ENCODE measurements at places on chromosomes 11 and 22.

DNA sequence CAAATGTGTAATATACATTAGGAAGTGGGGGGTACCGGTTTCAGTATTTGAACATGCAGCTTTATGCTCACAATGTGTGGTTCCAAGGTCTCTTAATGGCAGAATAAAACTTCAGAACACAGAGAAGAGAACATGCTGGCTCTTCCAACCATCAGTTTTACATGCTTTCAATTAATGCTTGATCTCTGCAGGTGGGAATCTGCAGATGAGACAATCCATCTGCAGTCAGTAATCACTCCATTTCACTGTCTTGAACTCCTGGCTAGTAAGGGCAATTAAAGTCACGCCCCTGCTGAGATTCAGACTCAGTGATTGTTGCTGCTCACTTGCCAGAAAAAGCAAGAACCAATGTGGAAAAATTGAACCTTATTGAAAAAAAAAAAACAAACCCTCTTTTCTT, 945.7 kb downstream of the DLG2 start:
- no peak for DNase-seq

DNA sequence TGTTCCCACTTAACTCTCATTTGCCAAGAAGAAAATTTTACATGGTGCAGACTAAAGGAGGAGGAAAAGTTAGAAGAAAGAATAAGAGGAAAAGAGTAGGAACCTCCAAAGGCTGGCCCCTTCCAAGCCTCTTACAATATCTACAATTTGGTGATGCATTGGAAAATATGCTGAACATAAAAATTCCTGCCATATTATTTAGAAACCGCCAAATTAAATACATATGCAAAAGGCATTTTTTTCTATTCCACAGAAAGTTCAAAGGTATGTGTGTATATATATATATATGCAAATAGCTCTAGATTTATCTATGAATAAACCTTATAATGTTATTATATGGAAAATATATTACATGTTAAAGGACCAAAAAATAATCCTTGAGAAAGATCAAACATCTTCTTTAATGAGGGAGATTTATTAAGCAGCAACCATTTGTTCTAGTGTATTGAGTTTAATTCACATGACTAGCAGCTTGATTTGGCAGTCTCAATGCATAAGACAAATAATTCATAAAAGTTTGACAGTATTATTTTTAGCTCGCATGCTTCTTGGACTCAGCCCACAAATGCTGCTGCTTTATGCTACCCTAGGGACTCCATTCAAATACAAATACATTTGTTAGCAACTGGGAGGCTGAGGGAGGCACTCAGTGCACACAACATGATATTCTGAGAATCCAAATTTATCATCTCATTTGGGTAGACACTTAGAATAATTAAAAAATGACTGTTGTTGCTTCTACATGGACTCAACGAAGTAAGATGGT, 184.9 kb downstream of the SBF2 start:
- peak; percentile 62 for DNase-seq

- no peak for DNase-seq
These were observed 69.2 kb downstream of the TSPAN18 start for GRCh38 chr11:44795803-44796535.

GRCh38 chr11:129375751-129376657, at the start of gene BARX2:
BARX2 (plus strand) TSS chr11:129375848; CDS start chr11:129376036, 188 bp downstream.
- peak; percentile 77 for DNase-seq

DNA sequence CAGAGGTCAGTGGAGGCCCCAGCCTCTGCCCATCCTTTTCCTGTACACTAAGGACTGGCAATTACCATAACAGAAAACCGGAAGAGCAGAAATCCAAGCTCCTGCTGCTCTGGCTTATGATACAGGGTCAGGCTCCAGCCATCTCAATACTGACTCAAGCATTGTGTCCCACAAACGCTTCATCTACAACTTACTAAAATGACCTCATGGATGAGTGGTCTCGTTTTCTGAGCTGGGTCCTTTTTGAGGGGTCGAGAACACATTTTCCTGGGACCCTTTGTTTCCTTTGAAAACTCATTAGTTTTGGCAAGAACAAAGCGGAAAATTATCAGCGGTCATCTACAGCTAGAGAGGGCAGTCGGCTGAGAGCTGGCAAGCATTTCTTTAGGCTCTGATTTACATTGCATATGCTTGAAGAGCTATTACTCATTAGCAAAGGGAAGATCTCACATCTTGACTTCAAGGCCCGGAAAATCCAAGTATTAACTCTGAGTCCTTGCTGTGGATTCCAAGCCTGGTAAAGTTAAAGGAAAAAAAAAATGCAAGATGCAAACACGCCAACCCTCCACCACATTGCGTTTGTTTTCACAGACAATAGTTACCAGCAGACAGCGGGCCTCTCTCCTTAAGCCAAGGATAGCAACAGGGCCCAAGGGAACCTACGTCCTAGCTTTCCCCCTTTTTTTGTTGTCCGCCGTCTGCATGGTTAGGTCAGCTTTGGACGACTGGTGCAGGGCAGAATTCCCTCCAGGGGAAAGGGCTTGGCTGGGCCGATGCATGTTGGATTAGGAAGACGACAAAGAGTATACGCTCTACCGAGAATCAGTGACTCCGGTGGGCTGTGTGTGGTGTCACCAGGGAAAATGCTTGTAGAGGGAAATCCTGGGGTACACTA, 1.8 kb downstream of the TESMIN start:
- DNase-seq = no peak

DNA sequence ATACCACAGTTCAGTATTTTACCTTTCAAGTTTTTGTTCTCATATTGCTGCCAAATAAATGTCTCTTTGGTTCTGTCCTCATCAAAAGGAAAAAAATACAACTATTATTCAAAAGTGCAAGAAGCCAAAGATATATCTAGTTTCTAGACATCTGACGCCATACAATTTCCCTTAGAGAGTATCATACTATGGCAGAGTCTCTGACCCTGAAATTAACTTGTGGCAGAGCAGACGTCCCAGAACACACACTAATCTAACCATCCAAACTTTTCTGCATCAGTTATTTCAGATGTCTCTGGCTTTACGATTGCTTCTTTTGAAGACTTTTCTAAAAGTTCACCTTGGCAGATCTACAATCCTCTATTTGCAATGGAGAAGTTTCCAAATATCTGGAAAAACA, 2.7 kb downstream of the OR51T1 start:
- no peak for DNase-seq

DNA sequence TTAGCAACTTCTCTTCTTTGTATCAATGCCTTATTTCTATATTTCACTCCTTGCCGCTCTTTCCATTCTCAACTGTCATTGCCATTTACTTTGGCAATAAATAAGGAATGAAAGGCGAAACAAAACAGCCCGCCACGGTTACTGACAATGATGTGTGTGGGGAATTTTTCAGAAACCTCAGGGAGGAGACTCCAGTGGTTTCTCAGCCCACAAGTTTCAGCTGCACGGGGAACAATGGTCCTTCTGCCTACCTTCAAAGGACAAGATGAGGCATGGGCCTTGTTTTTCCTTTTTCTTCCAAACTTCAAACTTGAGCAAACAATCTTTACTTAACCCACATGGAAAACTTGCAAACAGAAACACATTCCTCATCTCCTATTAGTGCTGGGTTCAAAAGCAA, 409.4 kb downstream of the METTL15 start:
- no peak for DNase-seq

GRCh38 chr11:66883016-66883965, 26.4 kb downstream of the LRFN4 start:
- DNase-seq = no peak

GRCh38 chr22:45930324-45930723, 46.6 kb downstream of the WNT7B start:
- no peak for DNase-seq

- no peak for DNase-seq
These were observed 713.9 kb downstream of the ETS1 start for GRCh38 chr11:127873478-127873877.

- DNase-seq = no peak
These were observed 4.3 kb downstream of the TNNI2 start for GRCh38 chr11:1843098-1843473.

DNA sequence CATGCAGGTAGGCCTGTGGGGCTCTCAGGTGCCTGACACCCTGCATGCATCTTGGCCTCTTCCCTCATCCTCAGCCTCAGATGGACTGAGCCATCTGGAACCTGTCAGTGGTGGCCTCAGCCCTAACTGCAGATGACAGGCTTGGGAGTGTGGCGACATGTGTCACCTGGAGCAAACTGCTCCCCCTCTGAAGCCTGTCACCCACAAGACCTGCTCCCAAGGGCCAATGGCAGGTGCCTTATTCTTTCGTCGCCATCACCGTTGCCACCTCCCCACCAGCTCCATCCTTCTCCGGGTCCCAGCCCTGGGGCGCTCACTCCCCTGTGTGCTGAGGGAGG, 3.6 kb upstream of the SEPTIN5 start:
- no peak for DNase-seq

DNA sequence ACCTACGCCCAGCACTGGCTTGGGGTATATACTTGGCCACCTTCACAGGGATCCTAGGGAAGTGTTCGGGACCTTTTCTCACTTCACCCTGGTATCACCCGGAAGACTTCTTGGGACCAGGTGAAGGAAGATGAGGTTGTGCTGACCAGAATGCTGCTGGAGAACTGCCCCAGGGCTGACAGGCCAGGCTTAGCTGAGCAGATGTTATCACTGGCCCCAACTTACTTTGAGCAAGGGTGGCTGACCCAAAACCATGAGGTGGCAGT, 4.5 kb downstream of the FTH1 start:
- DNase-seq = no peak

DNA sequence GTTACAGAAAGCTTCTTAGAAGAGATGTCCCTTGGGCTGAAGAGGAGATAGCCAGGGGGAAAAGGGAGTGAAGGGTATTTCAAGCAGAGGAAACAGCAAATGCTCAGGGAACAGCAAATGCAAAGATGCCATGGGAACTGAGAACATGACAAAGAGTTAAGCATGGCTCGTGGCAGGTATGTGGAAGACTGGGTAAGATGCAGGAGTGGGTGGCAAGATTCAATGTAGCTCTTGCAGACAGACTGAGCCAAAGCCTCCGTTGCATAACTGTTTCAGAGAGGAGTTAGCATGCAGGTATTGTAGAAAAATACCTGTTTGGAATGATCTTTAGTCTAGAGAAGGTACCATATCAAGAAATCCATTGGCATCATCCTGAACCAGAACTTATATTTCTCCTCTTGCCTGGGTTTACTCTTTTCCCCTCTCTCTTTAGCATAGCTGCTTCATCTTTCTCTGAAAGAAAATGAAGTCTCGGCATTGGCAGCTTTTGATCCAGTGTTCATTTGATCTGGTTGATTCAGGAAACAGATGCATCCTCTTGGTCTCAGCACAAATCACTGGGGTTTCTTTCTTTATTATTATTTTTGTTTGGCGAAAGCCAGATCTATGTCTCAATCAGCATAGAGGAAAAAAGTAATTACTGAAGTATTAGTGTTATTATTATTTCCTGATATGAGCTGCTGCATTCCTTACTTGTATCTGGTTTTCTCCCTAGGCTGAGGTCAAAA, 41.7 kb upstream of the NUP160 start:
- DNase-seq = no peak

DNA sequence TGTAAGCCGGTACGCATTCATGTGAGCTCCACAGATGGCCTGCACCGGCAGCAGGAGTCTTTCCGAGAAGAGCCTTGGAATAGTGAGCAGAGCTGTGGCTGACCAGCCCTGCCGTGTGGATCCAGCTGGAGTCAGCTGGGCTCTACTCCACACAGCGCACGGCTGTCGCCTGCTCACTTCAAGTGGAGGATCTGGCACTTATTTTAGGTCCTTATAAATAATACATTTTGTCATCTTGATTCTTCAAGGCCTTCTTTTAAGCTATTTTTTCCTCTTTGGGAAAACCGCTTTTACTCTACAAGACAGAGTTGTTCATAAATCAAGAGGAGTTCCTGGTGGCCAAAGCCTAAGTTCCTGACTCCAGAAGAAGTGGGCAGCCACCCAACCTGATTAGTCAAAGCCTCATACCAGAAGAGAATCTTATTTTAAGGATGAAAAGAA, 93.8 kb downstream of the KCNC1 start:
- DNase-seq = peak; percentile 70

GRCh38 chr22:31079095-31079642, 1.9 kb upstream of the SMTN start:
- no peak for DNase-seq

GRCh38 chr11:116879800-116880625, 42.6 kb upstream of the APOA1 start:
- DNase-seq = peak; percentile 79

DNA sequence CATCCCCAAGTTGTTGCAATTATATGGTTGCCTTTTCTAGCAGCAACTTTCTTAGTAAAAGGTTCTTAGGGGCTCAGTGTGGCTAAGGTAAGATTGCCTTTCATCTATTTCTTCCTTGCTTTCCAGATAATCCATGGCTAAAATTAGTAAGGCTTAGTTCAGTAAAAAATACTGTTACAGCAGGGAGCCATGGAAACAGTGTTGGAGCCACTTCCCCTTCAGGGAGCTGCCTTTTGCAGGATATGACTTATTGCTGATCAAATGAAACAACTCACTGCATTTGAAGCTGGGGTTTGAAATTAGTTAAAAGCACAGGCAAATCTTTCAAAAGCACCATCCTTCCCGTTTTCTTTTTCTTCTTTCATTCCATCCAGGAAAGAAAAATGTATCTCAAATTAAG, 184.3 kb downstream of the C11orf87 start:
- no peak for DNase-seq

DNA sequence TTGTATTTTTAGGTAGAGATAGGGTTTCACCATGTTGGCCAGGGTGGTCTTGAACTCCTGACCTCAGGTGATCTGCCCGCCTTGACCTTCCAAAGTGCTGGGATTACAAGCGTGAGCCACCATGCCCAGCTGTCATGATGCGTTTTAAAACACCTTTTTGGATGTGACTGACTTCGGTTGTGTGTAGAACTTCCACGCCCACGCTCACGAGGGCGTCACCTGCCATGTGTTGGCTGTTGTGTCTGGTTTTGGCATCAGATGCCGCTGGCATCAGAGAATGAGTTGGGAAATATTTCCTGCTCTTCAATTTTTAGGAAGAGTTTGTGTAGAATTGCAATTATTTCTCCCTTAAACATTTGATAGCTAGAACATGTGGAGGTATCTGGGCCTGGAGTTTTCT, 109.1 kb downstream of the KCNQ1 start:
- no peak for DNase-seq

DNA sequence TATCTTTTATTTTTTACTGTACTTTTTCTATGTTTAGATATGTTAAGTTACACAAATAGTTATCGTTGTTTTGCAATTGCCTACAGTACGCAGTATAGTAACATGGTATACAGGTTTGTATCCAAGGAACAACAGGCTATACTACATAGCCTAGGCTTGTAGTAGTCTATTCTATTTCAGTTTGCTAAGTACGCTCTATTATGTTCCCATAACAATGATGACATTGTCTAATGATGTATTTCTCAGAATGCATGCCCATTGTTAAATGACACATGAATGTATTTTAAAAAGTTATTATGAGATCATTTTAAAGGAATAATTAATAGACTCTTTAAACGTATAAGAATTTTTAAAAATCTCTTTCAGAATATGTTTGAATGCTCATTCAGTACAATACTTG, 696.7 kb upstream of the CCDC90B start:
- no peak for DNase-seq

- no peak for DNase-seq
These were observed 10.3 kb downstream of the MAPK8IP1 start for GRCh38 chr11:45895553-45896259.

- no peak for DNase-seq
These were observed 24.9 kb downstream of the USH1C start for GRCh38 chr11:17519061-17519885.

All from renal pelvis (tissue), 12 donors.